ENCODE measurements at places on chromosomes 16 and 17.

GRCh38 chr17:81831957-81832607, 1.0 kb downstream of the MCRIP1 start:
- no peaks in the 10 kb centered on the region for H3K36me3 ChIP-seq
- DNase-seq, result no peak
- no peaks in the 10 kb centered on the region for H3K27me3 ChIP-seq
- H3K4me1 ChIP-seq, result peaks cover 7% of the 10 kb centered on the region
- H3K27ac ChIP-seq, result peak overlapping the region; percentile 91
- peak overlapping the region; percentile 84 for H3K4me3 ChIP-seq

- no peaks in the 10 kb centered on the region for H3K27me3 ChIP-seq
- peak; percentile 72 for DNase-seq
These were observed 14.2 kb upstream of the RIPOR1 start for GRCh38 chr16:67514382-67514828.

GRCh38 chr16:30760001-30760559, 1.8 kb downstream of the CFAP119 start:
- peaks cover 14% of the 10 kb centered on the region for H3K4me1 ChIP-seq
- H3K36me3 ChIP-seq, result peaks cover 28% of the 10 kb centered on the region
- H3K27ac ChIP-seq, result no peak overlapping the region
- no peak for DNase-seq
- no peaks in the 10 kb centered on the region for H3K27me3 ChIP-seq
- H3K4me3 ChIP-seq, result no peak overlapping the region

DNA sequence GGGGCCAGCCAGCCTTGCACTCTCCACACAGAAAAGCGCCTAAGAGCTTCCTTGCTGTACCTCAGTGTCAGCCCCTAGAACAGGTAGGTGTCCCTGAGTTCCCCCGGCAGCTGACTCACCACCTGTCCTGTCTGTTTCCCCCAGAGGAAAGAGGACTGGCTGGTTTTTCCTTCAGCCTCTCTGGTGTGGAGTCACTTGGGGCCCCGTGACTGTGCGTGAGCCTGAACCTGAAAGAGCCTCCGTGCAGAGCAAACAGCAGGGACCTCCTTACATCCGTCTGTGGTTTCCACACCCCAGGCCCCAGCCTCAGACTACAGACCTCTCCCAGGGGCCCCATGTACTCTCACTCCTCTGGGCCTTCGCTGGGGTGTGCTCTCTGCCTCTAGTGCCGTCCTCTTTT, 87.8 kb downstream of the GNAO1 start:
- H3K36me3 ChIP-seq, result no peaks in the 10 kb centered on the region
- no peak overlapping the region for H3K4me3 ChIP-seq
- DNase-seq, result no peak
- no peaks in the 10 kb centered on the region for H3K4me1 ChIP-seq
- no peak overlapping the region for H3K27ac ChIP-seq

DNA sequence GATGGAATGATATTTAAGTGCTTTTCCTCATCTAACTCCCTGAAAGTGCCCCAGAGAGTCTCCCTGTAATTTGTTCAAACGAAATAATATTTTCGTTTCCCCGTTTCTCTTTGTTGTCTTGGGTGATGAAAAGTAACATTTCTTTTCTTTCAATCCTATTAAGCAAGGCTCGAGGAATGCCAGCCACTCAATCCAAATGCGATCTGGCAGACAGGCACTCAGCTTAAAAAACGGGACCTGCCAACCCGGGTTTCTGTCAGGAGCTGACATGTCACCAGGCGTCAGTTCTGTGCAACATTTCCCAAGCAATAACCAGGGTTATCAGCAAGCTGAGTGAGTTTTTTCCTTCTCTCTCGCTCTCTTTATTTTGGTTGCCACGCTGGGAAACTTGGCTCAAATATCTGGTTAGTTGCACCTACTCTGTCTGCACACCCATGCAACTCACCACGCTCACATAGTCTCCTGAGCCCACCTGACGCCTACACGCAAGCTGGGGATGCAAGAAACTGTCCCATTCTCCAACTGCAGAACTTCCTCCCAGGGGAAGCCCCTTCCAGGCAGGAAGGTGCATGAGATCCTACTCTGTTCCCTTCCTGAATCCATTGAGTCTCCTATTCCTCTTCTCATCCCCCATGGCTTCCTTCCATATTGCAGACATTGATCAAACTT, 208.2 kb downstream of the C16orf78 start:
- no peak overlapping the region for H3K27ac ChIP-seq
- no peak for DNase-seq
- no peaks in the 10 kb centered on the region for H3K36me3 ChIP-seq
- no peak overlapping the region for H3K4me3 ChIP-seq
- H3K4me1 ChIP-seq, result no peaks in the 10 kb centered on the region

DNA sequence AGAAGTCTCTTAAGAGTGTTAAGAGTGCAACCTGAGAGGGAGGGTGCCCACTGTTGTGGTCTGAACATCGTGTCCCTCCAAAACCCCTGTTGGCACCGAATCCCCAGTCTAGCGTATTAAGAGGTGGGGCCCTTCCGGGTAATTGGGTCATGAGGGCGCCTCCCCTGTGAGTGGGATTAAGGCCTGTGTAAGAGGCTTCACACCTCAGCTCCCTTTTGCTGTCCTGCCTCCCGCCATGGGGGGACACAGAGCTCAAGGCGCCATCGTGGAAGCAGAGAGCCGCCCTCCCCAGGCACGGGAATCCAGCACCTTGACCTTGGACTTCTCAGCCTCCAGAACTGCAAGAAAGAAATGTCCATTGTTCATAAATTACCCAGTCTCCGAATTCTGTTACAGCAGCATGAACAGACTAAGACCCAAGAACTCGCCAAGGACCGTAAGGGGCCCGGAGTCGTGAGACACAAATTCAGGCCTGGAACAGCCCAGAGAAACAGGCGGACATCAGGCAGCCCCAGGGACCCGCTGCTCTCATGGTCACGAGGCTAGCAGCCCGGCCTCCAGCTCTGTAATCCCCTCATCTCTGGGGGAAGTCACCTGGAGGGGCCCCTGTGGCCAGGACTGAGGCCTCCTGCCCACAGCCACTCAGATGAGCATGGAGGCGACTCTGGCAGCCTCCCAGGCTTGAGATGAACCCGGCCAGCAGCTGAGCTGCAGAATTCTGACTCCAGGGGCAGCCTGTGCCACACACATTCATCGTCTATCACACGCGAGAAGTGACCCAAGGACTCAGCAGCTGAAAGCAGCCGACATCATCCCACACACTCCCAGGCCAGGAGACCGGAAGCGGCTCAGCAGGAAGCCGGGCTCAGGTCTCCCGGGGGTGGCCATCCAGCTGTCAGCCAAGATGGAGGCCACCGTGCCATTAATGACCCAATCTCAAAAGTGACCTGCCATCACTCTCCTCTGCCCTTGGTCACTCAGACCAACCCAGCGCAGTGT, 12.8 kb upstream of the CHMP6 start:
- H3K36me3 ChIP-seq, result no peaks in the 10 kb centered on the region
- H3K27me3 ChIP-seq, result no peaks in the 10 kb centered on the region
- no peak for DNase-seq

DNA sequence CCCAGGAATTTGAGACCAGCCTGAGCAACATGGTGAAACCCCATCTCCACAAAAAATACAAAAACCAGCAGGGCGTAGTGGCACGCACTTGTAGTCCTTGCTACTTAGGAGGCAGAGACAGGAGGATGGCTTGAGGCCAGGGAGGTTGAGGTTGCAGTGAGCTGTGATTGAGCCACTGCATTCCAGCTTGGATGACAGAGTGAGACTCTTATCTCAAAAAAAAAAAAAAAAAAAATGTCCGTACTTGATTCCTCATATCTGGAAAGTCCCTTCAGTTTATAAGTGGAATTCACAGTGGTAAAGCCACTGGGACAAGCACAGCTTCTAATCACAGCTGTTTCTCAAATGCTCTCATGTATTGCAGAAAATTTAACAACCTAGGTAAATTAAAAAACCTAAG, 78.6 kb upstream of the CREBBP start:
- peaks cover 10% of the 10 kb centered on the region for H3K4me1 ChIP-seq
- H3K36me3 ChIP-seq, result peaks cover 2% of the 10 kb centered on the region
- no peaks in the 10 kb centered on the region for H3K27me3 ChIP-seq
- peak; percentile 51 for DNase-seq

GRCh38 chr16:49354991-49355390, 18.6 kb upstream of the C16orf78 start:
- H3K4me1 ChIP-seq, result no peaks in the 10 kb centered on the region
- no peaks in the 10 kb centered on the region for H3K27me3 ChIP-seq
- no peak overlapping the region for H3K27ac ChIP-seq
- H3K36me3 ChIP-seq, result no peaks in the 10 kb centered on the region
- H3K4me3 ChIP-seq, result no peak overlapping the region

DNA sequence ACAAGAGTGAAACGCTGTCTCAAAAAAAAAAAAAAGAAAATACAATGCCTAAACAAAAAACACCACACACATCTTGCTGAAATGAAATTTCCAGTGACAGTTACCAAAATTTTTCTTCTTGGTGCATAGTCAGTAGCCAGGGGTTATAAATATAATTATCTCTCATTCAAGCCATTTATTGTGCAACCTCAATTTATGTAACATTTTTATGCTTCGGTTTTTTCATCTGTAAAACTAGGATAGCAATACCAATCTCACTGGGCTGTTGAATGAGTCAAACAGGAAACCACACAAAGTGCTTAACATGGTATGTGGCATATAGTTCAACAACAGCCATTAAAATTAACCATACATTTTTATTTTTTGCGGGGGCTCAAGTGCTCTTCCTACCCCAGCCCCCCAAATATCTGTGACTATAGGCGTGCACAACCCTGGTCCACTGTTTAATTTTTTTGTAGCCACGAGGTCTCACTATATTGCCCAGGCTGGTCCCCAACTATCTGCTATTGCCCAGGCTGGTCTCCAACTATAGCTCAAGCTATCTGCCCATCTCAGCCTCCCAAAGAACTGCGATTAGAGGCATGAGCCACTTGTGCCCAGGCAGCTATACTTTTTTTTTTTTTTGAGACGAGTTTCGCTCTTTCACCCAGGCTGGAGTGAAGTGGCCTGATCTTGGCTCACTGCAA, 2.6 kb downstream of the COG4 start:
- H3K36me3 ChIP-seq, result peaks cover 1% of the 10 kb centered on the region
- no peak overlapping the region for H3K27ac ChIP-seq
- no peak overlapping the region for H3K4me3 ChIP-seq
- peaks cover 4% of the 10 kb centered on the region for H3K4me1 ChIP-seq

- no peaks in the 10 kb centered on the region for H3K36me3 ChIP-seq
- H3K27ac ChIP-seq, result no peak overlapping the region
- no peak for DNase-seq
- no peaks in the 10 kb centered on the region for H3K27me3 ChIP-seq
- no peak overlapping the region for H3K4me3 ChIP-seq
These were observed 175.3 kb upstream of the C17orf78 start for GRCh38 chr17:37200497-37200896.

- no peaks in the 10 kb centered on the region for H3K36me3 ChIP-seq
- H3K4me1 ChIP-seq, result no peaks in the 10 kb centered on the region
- H3K4me3 ChIP-seq, result no peak overlapping the region
- H3K27me3 ChIP-seq, result no peaks in the 10 kb centered on the region
These were observed 54.1 kb downstream of the TNFRSF13B start for GRCh38 chr17:16917671-16918394.
